Activated T-cell treated with anti-CD3 and anti-CD28 coated beads, Interleukin-2, amount 50 U/mL, for 4 hours (primary cell): ENCODE measurements at places on chromosomes 2 and 18.
A peak's percentile ranks its signal among the peaks of the same experiment; 100 is the strongest.

GRCh38 chr2:129135017-129135416 lies 816.3 kb upstream of the HS6ST1 start:
- DNase-seq = no peak

GRCh38 chr2:188984680-188985079 lies 10.5 kb downstream of the COL3A1 start:
- no peak for DNase-seq

DNA sequence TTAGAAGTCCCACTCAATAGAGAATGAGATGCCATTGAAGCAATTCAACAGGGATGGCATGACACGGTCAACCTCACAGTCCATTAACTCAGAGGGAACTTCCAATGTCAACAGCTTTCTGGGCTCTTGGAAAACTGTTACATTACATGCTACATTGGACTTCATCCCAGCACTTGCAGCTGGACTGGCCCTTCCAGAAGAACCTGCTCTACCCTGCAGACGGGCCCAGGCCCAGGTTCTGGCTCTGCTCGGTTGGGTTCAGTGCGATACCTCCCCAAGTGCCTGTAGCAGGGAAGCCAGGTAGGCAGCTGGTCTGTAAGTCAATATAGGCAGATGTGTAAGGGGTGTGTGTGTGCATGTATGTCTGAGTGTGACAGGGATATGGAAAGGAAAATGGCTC lies 12.9 kb downstream of the LAMA1 start:
- no peak for DNase-seq

DNA sequence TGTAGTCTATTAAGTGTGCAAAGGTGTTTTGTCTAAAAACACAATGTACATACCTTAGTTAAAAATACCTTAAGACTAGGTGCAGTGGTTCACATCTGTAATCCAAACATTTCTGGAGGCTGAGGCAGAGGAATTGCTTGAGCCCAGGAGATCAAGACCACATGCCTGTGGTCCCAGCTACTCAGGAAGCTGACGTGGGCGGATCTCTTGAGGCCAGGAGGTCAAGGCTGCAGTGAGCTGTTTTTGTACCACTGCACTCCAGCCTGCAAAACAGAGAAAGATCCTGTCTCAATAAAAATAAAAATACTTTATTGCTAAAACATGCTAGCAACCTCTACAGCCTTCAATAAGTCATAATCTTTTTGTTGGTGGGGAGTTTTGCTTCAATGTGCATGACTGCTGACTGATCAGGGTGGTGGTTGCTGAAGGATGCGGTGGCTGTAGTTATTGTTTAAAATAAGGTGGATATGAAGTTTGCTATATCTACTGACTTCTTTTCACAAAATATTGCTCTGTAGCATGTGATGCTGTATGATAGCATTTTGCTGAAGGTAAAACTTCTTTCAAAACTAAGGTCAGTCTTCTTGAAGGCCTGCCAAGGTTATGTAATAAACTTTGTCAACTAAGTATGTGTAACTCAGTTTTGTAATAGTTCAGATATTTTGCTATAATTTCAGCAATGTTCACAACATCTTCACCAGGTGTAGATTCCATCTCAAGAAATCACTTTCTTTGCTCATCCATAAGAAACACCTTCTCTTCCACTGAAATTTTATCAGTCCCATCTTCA lies 1238.0 kb upstream of the NRXN1 start:
- DNase-seq = no peak

DNA sequence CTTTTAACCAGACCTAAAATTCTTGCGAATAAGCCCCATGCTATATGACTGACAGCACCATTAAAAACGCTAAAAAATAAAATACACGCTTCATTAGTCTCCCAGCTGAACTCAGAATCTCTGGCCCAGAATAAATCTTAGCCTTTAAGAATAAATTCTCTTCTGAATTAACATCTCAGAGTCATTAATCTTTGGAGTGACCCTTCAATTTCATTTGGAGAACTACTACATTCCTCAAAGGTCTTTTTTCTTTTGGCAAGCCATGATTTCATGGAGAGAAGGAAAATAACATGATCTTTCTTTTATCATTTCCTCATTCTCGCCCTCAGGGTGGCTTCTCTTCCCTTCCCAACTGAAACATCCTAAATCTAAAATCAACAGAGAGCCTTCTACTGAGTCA lies 259.0 kb downstream of the AFF3 start:
- no peak for DNase-seq

DNA sequence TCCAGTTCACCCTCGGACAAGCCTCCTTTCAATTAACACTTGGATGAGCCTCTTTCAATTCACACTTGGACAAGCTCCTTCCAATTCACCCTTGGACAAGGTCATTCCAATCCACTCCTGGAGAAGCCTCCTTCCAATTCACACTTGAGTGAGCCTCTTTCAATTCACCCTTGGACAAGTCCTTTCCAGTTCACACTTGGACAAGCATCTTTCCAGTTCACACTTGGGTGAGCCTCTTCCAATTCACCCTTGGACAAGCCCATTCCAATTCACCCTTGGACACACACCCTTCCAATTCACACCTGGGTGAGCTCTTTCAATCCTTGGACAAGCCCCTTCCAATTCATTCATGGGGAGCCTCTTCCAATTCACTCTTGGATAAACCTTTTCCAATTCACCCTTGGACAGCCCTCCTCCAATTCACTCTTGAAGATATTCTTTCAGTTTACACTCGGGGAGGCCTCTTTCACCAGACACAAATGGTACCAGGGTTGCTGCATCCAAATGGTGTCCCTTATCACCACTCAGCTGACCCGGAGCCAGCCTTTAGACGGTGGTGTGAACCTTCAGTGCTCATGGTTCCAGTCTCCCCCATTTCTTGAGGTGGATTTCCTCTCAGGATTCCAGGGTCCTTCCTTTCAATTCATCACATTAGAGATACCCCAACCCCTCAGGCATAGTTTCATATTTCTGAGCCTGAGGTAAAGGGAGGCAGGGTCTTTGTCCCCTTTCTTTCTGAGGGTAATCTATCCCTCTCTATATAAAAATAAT lies 183.6 kb downstream of the SH3BP4 start:
- DNase-seq = no peak

- DNase-seq = no peak
These were observed 7.8 kb upstream of the TMEM163 start for GRCh38 chr2:134726645-134727044.

DNA sequence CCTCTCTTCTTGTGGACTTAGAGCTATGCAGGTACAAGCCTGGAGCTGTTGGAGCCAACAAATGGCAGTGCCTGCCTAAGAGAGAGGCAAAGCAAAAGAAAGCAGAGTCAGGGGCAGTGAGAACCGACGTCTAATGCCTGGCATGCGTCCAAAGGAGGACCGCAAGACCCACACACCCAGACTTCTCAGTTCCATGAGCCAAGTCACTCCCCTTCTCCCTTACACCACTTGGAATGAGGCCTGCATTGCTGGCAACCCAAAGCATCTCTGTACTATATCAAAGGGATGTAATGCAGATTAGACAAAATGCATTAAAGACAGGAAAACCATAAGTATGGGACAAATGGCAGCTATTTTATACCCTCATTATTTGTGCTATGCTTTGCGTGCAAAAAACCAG lies 49.9 kb upstream of the RNU4ATAC start:
- DNase-seq = no peak

DNA sequence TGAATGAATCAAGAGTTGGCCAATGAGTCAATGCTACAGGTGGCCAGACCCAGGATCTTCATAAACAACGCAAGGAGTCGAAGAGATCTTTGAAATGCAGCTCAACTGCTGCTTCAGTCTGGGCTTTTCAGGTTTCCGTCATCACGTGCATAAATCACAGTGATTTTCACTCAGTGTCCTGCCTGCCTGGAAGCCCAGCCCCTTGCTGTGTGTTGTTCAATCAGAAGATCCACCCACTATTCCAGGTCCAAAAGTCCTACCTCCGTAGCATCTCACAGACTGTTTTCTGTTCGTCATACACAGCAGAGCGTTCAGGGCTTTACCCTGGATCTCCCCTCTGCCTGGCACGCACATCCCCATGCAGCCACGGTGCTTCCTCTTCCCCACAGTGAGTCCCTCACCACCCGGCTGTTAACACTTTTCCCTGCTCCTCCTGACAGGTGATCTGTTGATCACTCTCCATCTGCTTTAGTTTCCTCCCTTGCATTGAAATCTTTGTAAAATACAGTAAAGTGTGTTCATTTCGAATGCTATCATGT lies 216.3 kb downstream of the MYT1L start:
- DNase-seq = no peak

GRCh38 chr18:2893056-2893455 lies 46.2 kb downstream of the EMILIN2 start:
- no peak for DNase-seq

GRCh38 chr2:236040600-236041328 lies 127.4 kb downstream of the GBX2 start:
- DNase-seq = no peak

DNA sequence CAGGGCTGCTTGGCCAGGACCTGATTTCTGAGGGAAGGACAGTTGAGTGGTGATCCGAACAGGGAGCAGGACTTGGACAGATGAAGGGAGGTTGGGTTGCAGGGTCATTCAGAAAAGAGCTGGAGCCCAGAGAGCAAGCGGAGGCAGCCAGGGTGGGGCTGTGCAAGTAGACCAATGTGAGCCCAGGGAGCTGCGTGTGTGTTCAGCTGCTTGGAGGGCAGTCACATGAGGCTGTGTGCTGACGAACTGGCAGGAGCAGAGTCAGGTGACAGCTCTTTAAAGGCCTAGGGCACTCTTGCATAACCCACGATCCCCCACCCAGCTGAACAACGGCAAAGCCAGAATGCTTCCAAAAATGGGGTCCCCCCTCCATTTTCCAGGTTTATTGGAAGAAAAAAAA lies 4.6 kb upstream of the MLPH start:
- no peak for DNase-seq

GRCh38 chr2:42913280-42913878 lies 121.0 kb upstream of the HAAO start:
- DNase-seq = no peak

GRCh38 chr2:218284106-218284811 lies 8.0 kb downstream of the TMBIM1 start:
- DNase-seq = peak; percentile 45

DNA sequence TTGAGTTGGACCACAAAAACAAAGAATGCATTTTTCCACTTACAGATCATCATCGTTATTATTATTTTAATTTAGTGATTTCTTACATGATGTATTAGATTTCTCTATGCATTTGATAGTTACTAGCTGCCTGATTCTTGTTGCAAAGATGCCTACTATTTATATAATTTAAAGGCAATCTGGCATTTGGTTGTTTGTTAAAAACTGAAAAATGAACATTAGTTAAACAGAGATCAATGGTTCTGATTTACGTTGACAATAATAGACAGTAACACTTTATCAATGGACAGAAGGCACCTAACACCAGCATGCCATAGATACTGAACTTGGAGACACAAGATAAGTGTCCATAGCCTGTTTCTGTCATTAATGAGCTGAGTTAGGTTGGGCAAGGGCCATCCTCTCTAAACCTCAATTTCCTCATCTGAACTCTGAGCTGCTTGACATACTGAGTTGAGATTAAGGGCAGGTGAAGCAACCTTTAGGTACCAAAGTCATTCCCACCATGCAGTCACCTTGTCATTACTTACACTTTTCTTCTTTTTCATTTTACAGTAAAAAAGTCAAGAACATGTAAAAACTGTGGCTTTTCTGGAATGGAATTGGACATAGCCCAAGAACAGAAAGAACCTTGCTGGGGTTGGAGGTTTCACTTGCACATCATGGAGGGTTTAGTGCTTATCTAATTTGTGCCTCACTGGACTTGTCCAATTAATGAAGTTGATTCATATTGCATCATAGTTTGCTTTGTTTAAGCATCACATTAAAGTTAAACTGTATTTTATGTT lies 3.1 kb downstream of the CCL20 start:
- DNase-seq = no peak

DNA sequence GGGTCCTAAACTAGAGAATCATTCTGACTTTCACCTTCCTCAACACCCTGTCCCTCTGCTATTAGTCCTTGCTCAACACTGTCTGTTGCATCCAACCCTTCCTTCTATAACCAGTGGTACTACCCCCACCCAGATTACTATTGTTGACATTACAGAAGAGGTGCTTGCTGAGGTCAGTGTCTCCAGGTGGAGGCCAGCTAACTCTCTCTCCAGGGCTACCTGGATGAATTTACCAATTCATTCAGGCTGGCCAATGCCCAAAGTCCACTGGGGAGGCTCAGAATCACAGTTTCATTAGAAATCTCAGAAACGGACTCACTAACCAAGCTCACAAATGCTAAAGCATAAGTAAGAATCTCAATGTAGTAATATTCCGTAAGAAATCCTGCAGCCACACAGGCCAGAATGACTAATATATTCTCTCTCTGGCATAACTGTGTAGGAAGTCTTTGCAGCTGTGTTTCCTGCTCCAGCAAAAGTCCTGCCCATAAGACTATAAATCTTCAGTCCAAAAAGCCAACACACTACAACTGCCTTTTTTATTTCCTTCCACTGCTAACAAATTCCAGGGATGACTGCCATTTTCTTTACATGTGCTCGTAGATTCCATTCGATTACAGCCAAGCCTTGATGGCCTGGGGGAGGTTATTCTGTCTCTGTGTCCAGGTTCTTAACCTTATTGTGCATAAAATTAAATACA lies 10.0 kb upstream of the TTR start:
- no peak for DNase-seq

- no peak for DNase-seq
These were observed 53.7 kb downstream of the HPCAL1 start for GRCh38 chr2:10356439-10356811.

- no peak for DNase-seq
These were observed 8.2 kb downstream of the LCLAT1 start for GRCh38 chr2:30455114-30455738.

- DNase-seq = no peak
These were observed 38.2 kb downstream of the GPD2 start for GRCh38 chr2:156474401-156474800.

GRCh38 chr2:238064376-238064775 lies 3.6 kb downstream of the SCLY start:
- DNase-seq = no peak

GRCh38 chr2:143524559-143525401 lies 395.6 kb downstream of the ARHGAP15 start:
- no peak for DNase-seq

- no peak for DNase-seq
These were observed 484.8 kb upstream of the NETO1 start for GRCh38 chr18:73352546-73352945.
